SJCRH30 (cell line): ENCODE measurements at places on chromosomes 12 and 14. TPM values are rescaled to one million over a fixed set of nuclear protein-coding genes. Genes with fewer than 3 reads are reported as not detected.
A peak's percentile ranks its signal among the peaks of the same experiment; 100 is the strongest.

DNA sequence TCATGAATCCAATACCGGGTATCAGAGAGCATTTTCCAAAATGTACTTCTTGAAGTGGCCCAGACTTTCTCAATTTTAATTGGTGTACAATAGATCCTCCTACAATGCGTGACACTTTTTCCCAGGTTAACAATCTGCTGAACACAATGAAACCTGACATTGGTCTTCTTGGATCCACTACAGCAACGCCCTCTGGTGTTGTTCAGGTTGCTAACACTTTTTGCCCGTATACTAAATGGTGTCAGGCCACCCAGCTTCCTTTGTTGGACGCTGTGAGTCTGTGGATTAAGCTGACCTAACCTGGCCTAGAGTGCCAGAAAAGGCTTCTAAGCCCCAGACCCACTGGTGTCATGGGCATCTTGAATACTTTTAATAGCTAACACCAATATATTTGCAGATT, 89.2 kb downstream of the KCNK10 start:
- no peak overlapping the region for H3K27ac ChIP-seq
- H3K36me3 ChIP-seq, result no peaks in the 10 kb centered on the region
- H3K27me3 ChIP-seq, result no peaks in the 10 kb centered on the region
- peak; percentile 25 for DNase-seq
- no peak overlapping the region for H3K4me3 ChIP-seq

DNA sequence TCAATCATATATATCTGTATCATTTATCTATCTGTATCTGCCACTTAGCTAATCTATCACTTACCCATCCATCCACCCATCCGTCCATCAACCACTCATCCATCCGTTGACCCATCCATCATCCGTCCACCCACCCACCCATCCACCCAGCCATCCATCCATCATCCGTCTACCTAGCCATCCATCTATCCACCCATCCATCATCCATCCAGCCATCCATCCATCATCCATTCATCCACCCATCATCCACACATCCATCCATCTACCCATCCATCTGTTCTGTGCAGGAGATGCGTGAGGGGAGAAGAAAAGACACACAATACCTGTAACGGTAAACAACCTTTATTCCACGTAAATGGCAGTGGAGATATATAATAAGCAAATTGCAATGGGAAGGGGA, 20.2 kb downstream of the NOC4L start:
- no peak overlapping the region for H3K4me3 ChIP-seq
- no peaks in the 10 kb centered on the region; the same call in 1 of the 2 replicates for H3K4me1 ChIP-seq
- H3K36me3 ChIP-seq, result no peaks in the 10 kb centered on the region
- H3K27ac ChIP-seq, result no peak overlapping the region
- H3K27me3 ChIP-seq, result no peaks in the 10 kb centered on the region
- no peak for DNase-seq

- H3K27me3 ChIP-seq, result no peaks in the 10 kb centered on the region
- H3K27ac ChIP-seq, result no peak overlapping the region
- H3K4me1 ChIP-seq, result peaks cover 4% of the 10 kb centered on the region; the same call in 1 of the 2 replicates
Measured at GRCh38 chr12:56996793-56997545, 9.4 kb downstream of the ZBTB39 start.

- H3K27ac ChIP-seq, result no peak overlapping the region
- DNase-seq, result no peak
- H3K36me3 ChIP-seq, result no peaks in the 10 kb centered on the region
- H3K4me3 ChIP-seq, result no peak overlapping the region
- H3K4me1 ChIP-seq, result no peaks in the 10 kb centered on the region
Measured at GRCh38 chr12:119211884-119212283, 33.2 kb downstream of the HSPB8 start.

- no peak overlapping the region for H3K27ac ChIP-seq
- H3K4me1 ChIP-seq, result no peaks in the 10 kb centered on the region
- H3K36me3 ChIP-seq, result no peaks in the 10 kb centered on the region
- H3K4me3 ChIP-seq, result no peak overlapping the region
- H3K27me3 ChIP-seq, result peaks cover 9% of the 10 kb centered on the region; the same call in 1 of the 2 replicates
Measured at GRCh38 chr12:113688313-113688712, 216.6 kb upstream of the LHX5 start.

PTPN21 gene
- total RNA-seq, result 12.6 and 13.7 TPM in 2 replicates

PPP4R4 gene
- 35.5 and 47.1 TPM in 2 replicates for total RNA-seq

TMEM233 gene
- total RNA-seq, result 5.6 and 6.5 TPM in 2 replicates

KLRC3 gene
- total RNA-seq, result not detected in 2 replicates
